Vagina (tissue), 2 donors: ENCODE measurements at places on chromosomes 7 and 10. TPM values are rescaled to one million over a fixed set of nuclear protein-coding genes. Genes with fewer than 3 reads are reported as not detected.

The IL6 gene
- 12.0 TPM for total RNA-seq

The HOGA1 gene
- total RNA-seq = 0.98 TPM

GRCh38 chr10:80100861-80101695 lies 22.6 kb downstream of the TMEM254 start:
- no peak overlapping the region for H3K4me3 ChIP-seq
- no peaks in the 10 kb centered on the region for H3K36me3 ChIP-seq
- DNase-seq = no peak
- H3K27ac ChIP-seq = no peak overlapping the region
- H3K27me3 ChIP-seq = no peaks in the 10 kb centered on the region

GRCh38 chr7:140888087-140888486 lies 36.6 kb downstream of the BRAF start:
- no peak overlapping the region for H3K4me3 ChIP-seq
- no peaks in the 10 kb centered on the region for H3K27me3 ChIP-seq
- H3K27ac ChIP-seq = no peak overlapping the region
- DNase-seq = no peak
- H3K4me1 ChIP-seq = peaks cover 22% of the 10 kb centered on the region
